ENCODE measurements at places on chromosomes 6 and 20.

GRCh38 chr6:26552205-26552604 is 14.0 kb downstream of the HMGN4 start:
- no peak for DNase-seq

DNA sequence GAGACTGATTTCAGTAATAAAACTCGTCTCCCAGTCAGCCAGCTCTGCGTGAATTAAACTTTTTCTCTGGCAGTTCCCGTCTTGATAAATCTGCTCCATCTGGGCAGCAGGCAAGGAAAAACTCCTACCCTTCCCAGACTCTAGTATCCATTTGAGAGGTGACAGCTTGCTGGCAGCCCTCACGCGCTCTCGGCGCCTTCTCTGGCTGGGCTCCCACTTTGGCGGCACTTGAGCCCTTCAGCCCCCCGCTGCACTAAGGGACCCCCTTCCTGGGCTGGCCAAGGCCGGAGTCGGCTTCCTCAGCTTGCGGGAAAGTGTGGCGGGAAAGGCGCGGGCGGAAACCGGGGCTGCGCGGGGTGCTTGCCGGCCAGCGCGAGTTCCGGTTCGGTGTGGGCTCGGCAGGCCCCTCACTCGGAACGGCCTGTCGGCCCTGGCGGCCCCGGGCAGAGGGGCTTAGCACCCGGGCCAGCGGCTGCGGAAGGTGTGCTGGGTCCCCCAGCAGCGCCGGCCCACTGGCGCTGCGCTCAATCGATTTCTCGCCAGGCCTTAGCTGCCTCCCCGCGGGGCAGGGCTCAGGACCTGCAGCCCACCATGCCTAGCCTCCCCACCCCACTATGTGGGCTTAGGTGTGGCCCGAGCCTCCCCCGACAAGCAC is 21.8 kb upstream of the GMPR start:
- DNase-seq, result no peak

- no peak for DNase-seq
These were observed 112.3 kb upstream of the TOP1 start for GRCh38 chr20:40916276-40916675.

DNA sequence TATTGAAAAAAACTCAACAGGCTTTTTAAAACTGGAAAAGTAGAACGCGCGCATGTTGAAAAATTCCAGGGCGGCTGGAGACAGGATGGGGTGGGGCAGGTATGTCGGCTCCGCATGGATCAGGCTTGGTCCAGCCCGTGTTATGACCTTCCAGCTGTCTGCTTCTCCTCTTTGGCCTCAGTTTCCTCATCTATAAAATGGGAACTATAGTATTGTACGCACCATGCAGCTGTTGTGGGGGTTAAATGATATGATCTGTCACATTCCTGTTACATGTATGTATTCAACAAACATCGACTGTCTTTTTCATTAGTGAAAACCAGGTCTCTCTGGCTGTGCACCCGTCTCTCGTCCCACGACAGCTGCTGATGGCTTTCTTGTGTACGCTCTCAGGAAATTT is 18.8 kb downstream of the PHACTR3 start:
- no peak for DNase-seq

DNA sequence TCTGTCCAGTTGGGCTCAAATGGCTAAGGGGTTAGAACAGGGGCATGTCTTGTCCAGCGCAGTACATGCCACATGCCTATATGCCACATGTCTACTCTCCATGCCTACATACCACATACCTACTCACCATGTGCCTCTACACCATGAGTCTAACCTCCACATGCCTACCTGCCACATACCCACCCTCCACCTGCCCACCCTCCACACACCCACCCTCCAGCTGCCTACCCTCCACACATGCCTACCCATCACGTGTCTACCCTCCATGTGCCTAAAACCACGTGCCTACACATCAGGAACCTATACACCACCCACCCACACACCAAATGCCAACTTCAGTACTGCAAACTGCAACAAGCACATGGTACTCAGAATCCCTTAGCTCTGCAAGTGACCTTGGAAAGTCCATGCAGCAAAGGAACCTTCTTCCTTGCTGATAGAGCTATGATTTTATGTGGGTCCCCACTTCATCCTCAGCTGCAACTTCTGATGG is 113.0 kb upstream of the CST7 start:
- DNase-seq, result no peak

GRCh38 chr6:162773996-162774395 is 46.2 kb downstream of the PACRG start:
- no peak for DNase-seq
